Muscle of back (tissue), 13 donors: ENCODE measurements at places on chromosomes 13 and 19.
A peak's percentile ranks its signal among the peaks of the same experiment; 100 is the strongest.

DNA sequence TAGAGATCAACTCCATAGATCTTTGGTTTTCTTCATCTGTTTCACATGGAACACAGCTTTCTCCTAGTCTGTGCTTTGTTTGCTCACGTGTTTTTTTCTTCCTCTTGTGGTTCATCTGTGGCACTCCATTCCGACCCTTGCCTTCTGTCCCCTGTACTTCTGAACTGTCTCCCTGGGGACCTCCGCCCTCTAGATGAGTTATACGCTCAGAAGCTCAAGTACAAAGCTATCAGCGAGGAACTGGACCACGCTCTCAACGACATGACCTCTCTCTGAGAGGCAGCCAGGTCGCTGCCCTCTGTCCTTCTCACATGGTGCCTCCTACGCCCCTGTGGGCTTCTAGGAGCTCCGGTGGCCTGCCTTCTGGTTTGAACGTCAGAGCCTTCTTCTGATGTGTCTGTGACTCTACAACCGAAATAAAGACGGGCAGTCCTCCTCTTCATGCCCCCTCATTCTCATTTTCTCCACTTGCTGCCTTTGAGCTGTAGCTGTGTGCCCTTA is 16.6 kb upstream of the RAB8A start:
- DNase-seq = no peak

GRCh38 chr19:14477418-14478112 is 2.4 kb upstream of the PTGER1 start:
- DNase-seq = peak; percentile 72

GRCh38 chr13:111511805-111512504 is 191.5 kb downstream of the TEX29 start:
- DNase-seq = no peak

DNA sequence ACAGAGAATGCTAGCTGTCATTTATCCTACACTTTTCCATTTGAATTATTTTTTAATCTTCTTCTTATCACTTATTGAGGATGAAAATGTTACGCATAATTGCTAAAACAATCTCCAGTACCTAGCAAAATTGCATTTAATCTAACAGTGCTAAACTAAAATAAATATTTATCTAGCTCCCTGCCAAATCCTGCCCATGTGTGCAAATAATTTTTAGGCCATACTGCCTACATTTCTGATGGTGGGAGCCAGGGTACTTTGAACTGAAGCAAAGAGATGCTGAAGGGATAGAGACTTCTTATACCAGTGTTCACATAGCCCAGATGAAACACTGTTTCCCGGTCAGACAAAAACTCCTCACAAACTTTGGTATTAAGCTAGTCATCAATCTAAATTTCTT is 1268.7 kb upstream of the PCDH20 start:
- no peak for DNase-seq

DNA sequence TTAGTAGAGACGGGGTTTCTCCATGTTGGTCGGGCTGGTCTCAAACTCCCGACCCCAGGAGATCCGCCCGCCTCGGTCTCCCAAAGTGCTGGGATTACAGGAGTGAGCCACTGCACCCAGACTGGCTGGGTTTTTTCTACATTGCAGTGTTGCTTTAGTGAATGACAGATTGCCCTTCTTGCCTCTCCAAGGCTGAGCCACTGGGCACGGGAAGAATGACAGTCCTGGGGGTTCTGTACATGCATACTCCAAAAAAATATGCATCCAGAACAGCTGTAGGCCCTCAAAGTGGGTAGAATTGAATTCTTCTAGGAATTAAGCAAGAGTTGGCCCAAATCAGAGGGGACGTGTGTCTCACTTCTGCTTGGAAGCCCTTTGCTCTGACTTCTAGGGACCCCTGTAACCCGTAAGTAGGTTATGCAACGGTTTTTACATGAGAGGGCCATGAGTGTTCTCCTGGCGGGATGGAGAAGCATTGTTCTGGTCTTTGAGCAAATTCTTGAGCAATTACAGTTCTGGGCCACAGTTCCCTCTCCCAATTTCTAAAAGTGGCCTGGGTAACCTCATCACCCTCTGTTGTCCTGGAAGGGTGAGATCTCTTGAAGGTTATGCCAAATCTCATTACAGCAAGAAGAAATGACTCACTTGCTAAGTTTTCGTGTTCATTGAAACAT is 3.6 kb downstream of the ACTN4 start:
- no peak for DNase-seq

GRCh38 chr13:96948127-96948526 is 46.1 kb downstream of the OXGR1 start:
- DNase-seq = no peak

- no peak for DNase-seq
Measured at GRCh38 chr13:93966267-93966936, 513.1 kb downstream of the DCT start.

- DNase-seq = no peak
Measured at GRCh38 chr19:54469496-54469934, 3.6 kb downstream of the CDC42EP5 start.

DNA sequence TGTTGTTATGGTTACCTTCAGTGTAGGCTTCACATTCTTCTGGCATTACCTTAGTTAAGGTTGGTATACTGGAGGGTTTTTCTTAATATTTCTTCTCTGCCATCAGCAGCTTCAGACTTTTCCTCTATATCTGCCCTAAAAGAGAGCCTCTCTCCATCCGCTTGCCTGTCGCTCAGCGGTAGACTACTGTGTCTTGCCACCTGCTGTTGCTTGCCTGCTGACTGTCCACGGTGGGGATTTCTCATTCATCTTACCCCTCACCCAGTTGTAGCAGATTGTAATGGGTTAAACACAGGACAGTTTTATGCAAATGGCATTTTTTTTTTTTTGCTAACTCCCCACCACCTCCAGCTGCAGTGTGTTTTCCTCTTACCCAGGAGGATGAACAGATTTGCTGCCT is 577.2 kb downstream of the SLITRK5 start:
- DNase-seq = no peak

- DNase-seq = no peak
Measured at GRCh38 chr13:20126541-20127261, 34.2 kb downstream of the GJA3 start.

DNA sequence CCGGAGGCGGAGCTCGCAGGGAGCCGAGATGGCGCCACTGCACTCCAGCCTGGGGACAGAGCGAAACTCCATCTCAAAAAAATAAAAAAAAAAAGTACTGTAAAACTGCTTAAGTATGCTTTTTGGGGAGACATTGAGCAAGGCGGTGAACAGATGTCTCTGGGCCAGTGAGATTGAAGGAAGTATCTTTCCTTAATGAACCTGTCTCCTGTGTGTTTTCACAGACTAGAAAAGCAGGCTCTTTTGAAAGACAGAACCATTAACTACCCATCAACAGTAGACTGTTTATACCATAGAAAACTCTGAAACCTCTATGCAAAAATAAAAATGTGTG is 1.5 kb upstream of the ECH1 start:
- no peak for DNase-seq

DNA sequence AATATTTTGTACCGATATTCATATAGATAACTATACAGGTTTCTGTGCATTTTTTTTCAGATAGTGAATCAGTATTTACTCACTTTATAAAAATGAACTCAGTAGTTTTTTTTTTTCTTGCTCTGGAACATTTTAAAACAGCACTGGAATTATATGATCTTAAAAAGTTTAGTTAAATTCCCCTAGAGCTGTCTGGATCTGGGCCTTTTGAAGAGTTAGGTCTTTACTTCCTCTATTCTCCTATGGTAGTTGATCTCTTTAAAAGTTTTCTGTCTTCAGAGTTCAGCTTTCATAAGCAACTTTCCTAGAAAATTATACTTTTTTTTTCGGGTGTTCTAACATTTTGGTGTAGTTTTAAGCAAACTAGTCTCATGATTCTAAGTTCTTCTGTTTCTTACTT is 21.8 kb upstream of the RBM26 start:
- no peak for DNase-seq

DNA sequence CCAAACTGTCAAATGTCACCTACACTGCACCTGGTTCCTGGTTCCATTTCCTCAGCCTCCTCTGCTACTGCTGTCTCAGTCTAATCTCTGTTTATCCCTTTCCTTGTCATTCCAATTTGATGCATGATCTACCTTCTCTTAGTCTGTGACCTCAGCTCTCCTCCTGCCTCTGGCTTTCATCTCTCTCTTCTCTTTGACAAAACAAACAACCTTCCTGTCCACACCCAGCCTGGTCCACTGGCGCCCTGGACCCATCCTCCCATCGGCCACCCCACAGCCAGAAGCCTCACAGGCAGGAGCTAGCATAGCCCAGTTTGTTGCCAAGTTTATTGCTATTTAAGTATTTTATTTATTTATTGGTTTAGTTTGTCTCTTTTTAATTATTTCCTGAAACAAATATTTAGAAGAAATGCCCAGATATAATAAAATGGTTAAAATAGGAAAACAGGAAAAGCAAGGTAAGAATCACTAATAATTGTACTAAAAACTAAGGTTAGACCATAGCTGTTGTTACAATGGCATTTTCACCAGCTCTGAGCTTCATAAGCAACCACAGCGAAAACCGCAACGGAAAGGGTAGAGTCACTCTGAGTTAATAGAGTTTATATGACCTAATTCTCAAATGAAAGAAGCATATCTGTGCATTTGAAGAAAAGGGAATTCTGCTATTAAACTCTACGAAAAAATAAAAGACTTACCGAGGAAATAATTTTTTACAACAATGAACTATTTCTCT is 68.6 kb downstream of the EFNB2 start:
- DNase-seq = no peak

GRCh38 chr13:40660141-40660664 is 6.2 kb downstream of the FOXO1 start:
- peak; percentile 46 for DNase-seq

GRCh38 chr13:100646030-100646673 is 28.4 kb downstream of the TMTC4 start:
- no peak for DNase-seq
